Activated CD4-positive, alpha-beta T cell treated with anti-CD3 and anti-CD28 coated beads, Interleukin-10, Interleukin-2, amounts not matched to agents 100 ng/mL and 50 ng/mL, durations not matched to agents 16 hours and 8 hours (primary cell): ENCODE measurements at places on chromosomes 7 and 10.

- DNase-seq: no peak
Observed at GRCh38 chr7:130938661-130939060, 204.7 kb upstream of the KLF14 start.

- DNase-seq: no peak
Observed at GRCh38 chr10:121289800-121290199, 308.4 kb downstream of the FGFR2 start.

GRCh38 chr7:144027070-144027469 is 21.7 kb upstream of the OR2A5 start:
- peak; percentile 5 for DNase-seq

DNA sequence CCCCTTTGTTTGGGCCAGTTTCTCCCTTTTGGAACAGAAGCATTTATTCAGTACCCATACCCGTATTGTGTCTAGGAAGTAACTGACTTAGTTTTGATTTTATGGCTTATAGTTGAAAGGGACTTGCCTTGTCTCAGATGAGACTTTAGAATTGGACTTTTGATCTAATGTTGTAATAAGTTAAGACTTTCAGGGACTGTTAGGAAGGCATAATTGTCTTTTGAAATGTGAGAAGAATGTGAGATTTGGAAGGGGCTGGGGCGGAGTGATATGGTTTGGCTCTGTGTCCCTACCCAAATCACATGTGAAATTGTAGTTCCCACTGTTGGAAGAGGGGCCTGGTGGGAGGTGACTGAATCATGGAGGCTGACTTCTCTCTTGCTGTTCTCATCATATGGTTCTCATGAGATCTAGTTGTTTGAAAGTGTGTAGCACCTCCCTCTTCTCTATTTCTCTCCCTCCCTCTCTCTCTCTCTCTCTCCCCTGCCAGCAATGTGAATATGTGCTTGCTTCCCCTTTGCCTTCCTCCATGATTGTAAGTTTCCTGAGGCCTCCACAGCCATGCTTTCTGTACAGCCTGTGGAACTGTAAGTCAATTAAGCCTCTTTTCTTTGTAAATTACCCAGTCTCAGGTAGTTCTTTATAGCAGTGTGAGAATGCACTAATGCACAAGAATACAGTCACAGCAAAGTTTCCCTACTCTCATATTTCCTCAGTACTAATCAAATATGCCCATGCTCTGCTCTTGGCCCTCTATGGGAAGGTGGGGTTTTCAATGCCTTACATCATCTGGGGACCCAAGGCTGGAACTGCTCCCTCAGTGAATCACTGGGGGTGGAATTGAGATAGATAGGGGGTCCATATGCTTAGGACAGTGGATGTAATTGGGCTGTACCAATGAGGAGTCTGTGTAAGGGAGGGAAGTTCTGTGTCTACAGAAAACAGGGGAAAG is 17.2 kb upstream of the AKR1C1 start:
- no peak for DNase-seq

GRCh38 chr10:98959379-98959778 is 276.3 kb downstream of the HPSE2 start:
- DNase-seq: no peak

GRCh38 chr7:30842542-30843451 is 68.9 kb upstream of the AQP1 start:
- no peak for DNase-seq

DNA sequence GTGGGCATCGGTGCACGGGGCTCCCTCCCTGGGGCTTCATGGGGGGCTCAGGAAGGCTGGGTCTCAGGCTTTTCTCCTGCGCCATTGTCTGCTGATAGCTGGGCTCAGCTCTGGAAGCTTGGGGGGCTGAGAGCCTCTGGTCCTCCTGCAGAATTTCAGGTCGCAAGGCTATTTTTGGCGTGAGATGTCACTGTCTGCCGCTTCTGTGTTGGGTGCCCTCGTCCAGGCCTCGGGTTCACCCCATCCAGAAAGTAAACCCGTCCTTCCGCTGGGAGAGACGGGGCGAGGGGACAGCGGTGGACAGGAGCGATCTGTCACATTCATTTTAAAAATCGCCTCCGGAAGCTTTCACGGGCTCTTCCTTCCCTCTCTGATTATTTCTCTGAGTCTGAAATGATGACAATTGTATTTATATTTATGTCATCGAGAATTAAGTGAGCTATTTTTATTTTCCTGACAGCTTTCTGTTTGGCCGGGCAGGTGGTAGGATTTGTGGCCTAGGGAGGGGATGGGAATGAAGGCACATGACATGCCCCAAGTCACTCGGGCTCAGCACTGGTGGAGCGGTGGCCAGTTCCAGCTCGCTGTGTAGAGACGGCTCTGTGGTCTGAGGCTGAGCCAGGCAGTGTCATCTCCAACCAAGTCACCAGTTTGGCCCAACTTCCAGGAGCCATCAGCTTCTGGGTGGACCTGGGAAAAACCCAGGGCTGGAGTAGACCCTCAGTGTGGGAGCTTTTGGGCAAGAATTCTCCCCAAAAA is 40.7 kb upstream of the AP5Z1 start:
- no peak for DNase-seq

- no peak for DNase-seq
Observed at GRCh38 chr10:49650724-49651034, 28.8 kb upstream of the C10orf53 start.

- no peak for DNase-seq
Observed at GRCh38 chr7:18685971-18686370, 190.4 kb downstream of the HDAC9 start.

GRCh38 chr7:22730921-22731654 is 4.1 kb downstream of the IL6 start:
- peak; percentile 39 for DNase-seq

DNA sequence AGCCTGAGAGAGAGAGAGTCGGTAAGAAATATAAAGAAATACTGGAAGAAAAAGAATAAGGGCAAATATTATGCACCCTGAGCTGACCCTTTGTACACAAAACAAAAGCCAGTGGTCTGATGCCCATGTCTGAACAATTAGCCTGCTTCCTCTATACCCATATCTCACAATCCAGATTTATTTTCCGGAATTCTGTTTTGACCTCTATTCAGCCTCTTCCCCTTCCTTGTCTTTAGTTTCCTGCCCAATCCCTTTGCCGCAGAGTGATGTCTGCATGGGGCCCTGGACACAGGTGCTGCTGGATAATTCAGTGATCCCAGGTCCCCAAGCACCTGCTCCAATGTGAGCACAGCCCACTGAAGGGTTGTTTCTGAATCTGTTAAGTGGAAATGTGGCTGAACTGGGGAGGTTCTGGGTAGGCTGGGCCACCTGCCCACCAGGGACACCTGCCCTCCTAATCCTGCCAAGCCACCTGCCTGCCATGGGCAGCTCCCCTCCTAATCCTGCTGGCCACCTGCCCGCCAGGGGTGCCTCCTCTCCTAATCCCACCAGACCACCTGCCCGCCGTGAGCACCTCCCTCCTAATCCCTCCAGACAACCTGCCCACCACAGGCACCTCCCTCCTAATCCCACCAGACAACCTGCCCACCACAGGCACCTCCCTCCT is 23.0 kb downstream of the ADGRA1 start:
- DNase-seq: no peak

GRCh38 chr10:59991661-59992060 is 85.3 kb upstream of the CCDC6 start:
- DNase-seq: peak; percentile 2

GRCh38 chr10:84329196-84329611 is 815 bp downstream of the CCSER2 start:
- DNase-seq: peak; percentile 89
